ENCODE measurements at places on chromosomes 13 and 19.

GRCh38 chr13:33188093-33188882 lies 97.3 kb downstream of the STARD13 start:
- DNase-seq = no peak

DNA sequence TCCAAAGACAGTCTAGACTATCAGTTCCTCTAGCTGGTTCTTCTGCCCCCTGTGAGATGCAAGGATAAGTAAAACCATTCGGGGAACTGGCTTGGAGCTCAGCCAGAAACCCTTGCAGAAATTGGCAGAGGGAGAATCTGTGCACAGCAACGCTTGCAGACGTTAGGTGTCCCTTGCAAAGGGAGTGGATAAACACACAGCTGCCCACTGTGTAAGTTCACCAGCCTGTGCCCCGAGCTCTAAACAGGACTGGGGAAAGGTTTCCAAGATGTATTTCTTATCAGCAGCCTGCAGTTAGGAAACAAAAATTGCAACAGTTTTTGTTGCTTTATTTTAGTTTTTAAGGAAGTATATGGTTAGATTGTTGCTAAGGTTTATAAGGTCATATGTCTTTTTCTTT lies 19.0 kb upstream of the ADGRE1 start:
- no peak for DNase-seq

GRCh38 chr19:43664018-43664417 lies 6.0 kb downstream of the PLAUR start:
- DNase-seq = no peak

- DNase-seq = no peak
These were observed 211.8 kb downstream of the UQCRFS1 start for GRCh38 chr19:29001141-29001581.

DNA sequence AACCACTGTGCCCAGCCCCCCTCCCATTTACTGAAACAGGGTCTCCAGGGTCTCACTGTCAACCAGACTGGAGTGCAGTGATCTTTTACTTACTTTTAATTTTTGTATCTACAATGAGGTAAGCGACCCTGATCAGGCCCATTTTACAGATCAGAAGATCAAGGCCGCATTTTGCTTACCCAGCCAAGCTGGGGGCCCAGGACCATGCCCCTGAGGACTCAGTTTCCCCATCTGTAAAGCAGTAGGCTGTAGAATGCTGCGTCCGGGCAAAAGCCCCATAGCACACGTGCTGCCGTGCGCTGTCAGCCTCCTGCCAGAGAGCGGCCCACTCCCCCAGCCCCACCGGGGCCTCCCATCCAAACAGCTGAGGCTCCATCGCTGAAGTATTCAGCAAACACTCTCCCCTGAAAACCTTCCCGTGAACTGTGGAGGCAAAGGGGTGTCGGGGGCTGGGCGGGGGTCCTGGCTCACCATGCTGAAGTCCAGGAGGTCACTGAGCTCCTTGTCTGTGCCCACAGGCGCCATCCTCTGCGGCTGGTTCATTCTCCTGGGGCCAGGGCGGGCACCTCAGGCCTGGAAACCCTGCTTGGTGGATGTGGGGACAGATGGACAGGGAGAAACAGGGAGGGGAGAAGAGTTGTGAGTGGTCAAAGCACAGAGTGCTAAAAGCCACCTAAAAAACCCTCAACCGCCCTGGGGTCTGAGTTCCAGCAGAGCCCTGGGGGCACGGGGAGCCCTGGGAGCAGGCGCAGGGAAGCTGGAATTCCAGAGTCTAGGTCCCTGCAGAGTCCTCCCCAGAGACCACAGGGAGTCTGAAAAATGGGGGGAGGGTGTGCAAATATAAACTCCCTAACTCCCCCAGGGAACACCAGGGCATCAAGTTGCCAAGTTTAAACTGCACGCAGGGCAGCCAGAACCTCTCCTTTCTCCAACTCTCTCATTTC lies 2.4 kb downstream of the TCF3 start:
- no peak for DNase-seq

GRCh38 chr13:113663934-113664333 lies 3.1 kb upstream of the GRK1 start:
- DNase-seq = no peak

DNA sequence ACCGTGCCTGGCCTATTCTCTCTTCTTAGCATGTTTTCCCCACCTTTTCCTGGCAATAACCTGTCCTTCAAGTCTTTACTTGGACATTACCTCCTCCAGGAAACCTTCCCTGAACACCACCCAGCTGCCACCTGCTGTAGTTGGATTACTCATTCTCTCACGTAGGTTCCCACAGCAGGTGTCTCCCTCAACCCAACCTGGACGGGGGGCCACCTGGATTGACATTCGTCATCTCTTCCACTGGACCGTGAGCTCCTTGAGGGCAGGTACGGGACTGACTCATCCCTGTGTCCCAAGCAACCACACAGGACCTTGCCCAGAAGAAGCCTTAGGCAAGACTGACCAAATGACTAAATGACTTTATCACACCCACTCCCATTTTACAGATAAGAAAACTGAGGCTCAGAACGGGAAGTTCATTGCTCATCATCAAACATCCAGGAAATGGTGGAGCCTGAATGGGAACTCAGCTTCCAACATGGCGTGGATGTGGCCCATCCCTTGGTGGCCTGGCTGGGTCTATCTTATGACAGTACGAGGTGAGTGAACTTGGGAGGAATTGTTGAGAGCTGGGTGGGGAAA lies 3.5 kb upstream of the KLK6 start:
- DNase-seq = no peak

DNA sequence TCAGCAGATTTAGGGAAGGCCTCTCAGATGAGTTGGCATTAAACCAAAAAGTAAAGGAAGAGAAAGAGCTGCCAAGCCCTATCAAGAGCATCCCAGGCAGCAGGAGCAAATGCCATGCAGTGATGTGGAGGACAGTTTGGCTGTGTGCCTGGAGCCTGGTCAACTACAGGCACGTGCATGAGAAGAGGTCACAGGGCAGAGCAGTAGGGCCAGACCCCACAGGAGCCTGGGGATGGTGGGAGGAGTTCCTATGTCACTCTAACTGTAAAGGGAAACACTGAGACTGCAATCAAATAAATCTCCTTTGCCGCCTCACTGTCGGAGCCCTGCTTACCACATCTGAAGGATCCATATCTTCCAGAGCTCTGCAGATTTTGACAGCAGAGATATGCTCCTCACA lies 240.5 kb downstream of the ENOX1 start:
- no peak for DNase-seq

DNA sequence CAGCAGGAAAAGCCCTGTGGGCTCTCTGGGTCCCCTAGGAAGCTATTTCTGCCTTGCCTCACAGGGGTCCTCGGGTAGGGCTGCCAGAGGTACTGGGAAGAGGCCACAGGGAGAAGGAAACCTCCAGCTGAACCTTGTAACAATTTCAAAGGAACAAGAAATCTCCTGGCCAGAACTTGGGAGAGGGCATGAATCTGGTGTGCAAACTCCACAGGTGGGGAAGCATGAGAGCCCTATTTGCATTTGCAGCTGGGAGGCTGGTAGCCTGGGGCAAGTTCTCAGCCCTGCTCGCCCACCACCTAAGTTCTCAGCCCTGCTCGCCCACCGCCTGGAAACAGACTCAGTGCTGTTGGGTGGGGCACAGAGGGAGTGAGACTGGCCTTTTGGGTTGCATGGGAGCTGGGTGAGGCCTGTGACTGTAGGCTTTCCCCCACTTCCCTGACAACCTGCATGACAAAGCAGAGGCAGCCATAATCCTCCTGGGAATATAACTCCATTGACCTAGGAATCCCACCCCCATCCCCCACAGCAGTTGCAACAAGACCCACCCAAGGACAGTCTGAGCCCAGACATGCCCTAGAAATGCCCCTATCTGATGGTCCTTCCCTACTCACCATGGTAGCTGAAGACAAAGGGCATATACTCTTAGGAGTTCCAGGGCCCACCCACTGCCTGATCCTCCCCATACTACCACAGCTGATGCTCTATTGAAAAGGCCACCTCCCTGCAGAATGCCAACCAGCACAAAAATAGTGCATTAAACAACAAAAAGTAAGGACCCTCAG lies 11.7 kb downstream of the UGGT2 start:
- DNase-seq = no peak

DNA sequence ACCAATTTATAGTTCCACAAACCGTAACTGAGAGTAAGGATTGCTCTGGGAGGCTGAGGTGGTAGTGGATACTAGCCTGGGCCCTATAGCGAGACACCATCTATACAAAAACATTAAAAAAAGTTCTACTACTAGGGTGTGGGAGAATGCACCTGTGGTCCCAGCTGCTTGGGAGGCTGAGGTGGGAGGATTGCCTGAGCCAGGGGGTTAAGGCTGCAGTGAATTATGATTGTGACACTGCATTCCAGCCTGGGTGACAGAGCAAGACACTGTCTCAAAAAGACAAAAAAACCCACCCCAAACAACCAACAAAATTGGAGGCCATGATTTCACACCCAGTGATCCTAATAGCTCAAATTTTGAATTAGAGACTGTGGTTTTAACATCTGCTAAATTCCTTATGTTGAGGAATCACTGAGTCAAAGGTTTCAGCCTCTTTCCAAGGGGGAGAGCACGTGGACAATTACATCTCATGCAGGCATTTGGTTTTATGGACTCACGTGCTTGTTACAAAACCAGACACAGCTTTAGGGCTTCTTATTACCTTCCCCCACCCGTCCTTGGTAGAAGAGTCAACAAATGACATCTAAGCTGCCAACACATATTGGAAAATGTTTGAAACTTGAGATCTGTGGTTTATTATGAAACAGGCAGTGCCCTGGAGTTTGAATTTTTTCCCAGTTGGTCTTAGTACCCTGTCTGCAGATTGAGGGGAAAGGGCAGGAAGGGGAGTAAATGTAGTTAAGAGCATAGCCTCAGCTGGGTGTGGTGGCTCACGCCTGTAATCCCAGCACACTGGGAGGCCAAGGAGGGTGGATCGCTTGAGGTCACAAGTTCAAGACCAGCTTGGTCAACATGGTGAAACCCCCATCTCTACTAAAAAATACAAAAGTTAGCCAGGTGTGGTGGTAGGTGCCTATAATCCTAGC lies 18.5 kb downstream of the CYP2A6 start:
- DNase-seq = peak; percentile 99

DNA sequence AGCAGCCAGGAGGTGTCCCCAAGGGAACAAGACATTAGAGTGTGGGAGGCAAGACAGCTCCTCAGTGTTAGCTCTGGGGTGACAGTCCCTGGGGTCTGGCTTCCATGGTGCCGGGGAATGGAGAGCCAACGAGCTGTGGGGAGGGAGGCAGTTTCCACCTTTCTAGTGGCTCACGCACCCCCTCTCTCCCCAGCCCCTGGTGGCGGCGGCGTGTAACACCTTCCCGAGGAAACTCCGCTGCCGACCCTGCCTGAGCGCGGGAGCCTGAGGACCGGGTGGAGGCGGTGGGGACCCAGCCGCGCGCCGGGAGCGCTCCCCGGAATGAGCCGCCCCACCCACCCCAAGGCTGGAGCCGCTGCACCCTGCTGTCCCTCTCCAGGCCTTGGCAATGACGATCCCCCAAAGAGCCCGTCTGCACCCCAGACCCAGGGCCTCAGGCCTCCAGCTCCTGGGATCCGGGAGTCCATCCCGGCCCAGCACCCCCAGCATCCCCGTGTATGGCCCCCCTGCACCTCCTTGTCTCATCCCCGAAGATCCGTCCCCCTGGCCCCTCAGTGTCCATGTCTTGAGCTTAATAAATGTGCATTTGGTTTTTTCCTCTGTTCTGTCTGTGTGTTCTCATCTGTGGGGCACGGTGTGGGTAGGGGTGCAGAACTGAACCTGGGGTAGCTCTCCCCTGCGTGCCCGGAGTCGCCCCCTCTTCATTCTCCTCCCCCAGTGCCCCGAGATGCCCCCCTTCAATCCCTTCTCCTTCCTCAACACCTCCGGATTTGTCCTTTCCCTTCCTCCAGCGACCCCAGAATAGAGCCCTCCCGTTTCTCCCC lies 622 bp upstream of the FXYD5 start:
- no peak for DNase-seq

GRCh38 chr19:38739440-38740256 lies 4.6 kb downstream of the CAPN12 start:
- no peak for DNase-seq

DNA sequence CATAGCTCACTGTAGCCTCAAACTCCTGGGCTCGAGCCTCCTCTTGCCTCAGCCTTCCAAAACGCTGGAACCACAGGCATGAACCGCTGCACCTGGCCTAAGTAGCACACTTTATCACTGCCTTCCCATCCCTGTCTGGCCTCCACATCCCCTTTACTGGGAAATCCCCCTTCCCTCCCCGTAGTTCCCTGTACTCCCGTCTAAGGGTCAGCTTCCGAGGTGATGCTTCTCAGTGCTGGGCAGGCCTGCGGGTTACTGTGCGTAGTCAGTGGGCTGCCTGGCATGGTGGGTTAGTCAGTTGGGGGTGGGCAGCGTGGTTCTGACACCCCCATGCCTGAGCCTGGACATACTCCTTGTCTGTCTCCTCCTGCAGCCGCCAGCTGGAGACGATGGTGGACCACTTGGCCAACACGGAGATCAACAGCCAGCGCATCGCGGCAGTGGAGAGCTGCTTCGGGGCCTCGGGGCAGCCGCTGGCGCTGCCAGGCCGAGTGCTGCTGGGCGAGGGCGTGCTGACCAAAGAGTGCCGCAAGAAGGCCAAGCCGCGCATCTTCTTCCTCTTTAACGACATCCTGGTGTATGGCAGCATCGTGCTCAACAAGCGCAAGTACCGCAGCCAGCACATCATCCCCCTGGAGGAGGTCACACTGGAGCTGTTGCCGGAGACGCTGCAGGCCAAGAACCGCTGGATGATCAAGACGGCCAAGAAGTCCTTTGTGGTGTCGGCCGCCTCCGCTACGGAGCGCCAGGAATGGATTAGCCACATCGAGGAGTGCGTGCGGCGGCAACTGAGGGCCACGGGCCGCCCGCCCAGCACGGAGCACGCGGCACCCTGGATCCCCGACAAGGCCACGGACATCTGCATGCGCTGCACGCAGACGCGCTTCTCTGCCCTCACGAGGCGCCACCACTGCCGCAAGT lies 8.4 kb downstream of the PLEKHF1 start:
- DNase-seq = no peak

GRCh38 chr13:93765062-93765461 lies 538.5 kb downstream of the GPC6 start:
- DNase-seq = no peak

GRCh38 chr19:30373593-30373992 lies 1.4 kb downstream of the ZNF536 start:
- DNase-seq = no peak

DNA sequence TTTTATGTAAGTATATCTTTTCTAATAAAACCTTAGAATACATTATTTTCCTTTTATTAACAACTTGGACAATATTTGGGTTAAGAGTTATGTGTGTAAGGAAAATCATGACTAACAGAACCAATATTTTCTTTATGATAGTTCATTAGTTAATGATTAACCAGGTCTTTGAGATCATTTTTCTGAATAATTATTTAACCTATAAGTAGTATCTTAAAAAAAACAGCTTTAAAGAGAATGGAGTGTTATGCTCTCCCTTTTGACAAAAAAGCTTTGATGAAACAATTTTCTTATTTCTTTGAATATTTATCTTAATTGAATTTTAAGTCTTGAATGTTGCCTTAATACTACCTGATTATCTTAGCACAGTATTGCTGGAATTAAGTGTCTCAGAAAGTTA lies 3.8 kb downstream of the SLAIN1 start:
- no peak for DNase-seq

GRCh38 chr13:20006206-20006605 lies 47.7 kb downstream of the ZMYM2 start:
- no peak for DNase-seq
